Transverse colon (tissue), 4 donors: ENCODE measurements at places on chromosomes 13 and 19. TPM values are rescaled to one million over a fixed set of nuclear protein-coding genes. Genes with fewer than 3 reads are reported as not detected.

The TUBA3C gene
- total RNA-seq: not detected

The ZNF578 gene
- total RNA-seq: 0.95 TPM

The BORA gene
- 8.9 TPM for total RNA-seq

The STOML3 gene
- not detected for total RNA-seq

The RNF225 gene
- total RNA-seq: not detected

The GNA15 gene
- 1.9 TPM for total RNA-seq

The LGALS4 gene
- 3,449 TPM for total RNA-seq

The POU4F1 gene
- not detected for total RNA-seq
